ENCODE measurements at places on chromosomes 1 and 21.

- DNase-seq, result no peak
Observed at GRCh38 chr1:236100799-236101198, 35.9 kb upstream of the NID1 start.

- DNase-seq, result no peak
Observed at GRCh38 chr21:20440338-20440737, 557.9 kb upstream of the NCAM2 start.

GRCh38 chr1:23745515-23745914 is 2.2 kb downstream of the ELOA start:
- DNase-seq, result no peak

- DNase-seq, result no peak
Observed at GRCh38 chr1:78737241-78737640, 87.6 kb downstream of the IFI44 start.

DNA sequence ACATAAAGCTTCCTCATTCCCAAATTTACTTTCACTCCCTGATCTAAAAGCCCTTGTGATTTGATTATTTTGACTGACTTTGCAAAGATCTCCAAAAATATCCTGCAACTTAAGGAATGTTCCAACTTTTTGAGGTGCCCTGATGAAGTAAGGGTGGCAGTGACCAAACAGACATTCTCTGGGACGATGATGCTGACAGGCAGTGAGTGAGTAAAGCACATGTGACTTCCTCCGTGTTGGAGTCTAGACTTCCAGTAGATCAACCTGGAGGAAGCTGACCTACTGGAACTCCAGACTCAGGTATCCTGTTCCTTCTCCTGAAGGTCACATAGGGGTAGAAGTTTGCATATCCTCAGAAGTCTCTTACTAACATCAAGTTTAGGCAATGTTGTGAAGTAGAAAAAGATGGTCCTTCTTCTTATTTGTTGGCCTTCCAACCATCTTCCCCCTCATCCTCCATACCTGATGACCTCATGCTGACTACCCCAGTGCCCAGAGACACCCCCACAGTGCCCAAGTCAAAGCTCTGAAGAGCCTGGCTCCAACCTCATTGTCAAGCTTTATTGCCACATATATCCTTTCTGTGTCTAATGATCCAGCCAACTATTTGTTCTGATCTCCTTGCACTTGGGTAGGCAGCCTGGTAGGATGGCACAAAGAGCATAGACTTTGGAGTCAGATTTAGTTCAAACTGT is 16.0 kb downstream of the TNFSF4 start:
- no peak for DNase-seq

DNA sequence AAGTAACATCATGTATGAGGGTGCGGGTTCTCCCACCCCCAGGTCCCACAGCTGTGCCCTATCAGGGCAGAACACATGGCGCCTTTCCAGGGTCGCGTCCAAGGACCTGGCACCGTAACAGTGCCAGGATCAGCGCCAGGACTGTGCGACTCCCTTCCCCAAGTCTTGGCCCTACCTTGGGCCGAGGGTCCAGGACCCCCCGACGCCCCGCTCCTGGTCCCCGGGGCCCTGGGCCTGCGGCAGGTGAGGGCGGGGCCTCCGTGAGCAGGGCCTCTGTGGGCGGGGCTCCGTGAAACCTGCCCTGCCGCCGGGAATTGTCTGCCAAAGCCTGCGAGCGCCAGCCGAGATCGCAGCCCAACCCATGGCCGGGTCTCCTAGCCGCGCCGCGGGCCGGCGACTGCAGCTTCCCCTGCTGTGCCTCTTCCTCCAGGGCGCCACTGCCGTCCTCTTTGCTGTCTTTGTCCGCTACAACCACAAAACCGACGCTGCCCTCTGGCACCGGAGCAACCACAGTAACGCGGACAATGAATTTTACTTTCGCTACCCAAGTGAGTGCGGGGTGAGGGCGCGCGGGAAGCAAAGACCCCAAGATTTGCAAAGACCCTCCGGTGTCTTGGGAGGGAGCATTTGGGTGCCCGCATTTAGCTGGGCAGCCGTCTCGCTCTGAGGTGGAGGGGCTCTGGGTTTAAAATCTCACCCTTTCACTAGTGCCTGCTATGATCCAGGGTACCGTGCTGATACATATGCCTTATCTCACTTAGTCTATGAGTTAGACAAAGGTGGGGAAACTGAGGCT is at the start of gene RHBG:
Gene RHBG, plus strand, starts transcription at position 323 of the 796 bp plus-strand sequence. Its CDS starts 39 bp downstream, at position 362.
- DNase-seq, result no peak

DNA sequence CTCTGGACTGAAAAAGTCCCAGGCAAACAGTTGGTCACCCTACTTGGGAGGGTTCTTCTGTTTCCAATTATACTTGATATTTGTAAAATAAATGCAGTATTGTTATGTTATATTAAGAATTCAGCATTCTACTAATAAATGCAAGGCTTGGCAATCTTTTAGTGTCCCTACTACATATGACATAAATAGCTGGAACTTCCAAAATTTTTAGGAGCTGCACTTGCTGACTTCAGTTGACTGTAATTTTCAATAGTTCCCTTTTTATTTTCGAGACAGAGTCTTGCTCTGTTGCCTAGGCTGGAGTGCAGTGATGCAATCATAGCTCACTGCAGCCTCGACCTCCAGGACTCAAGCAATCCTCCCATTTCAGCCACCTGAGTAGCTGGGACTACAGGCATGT is 20.0 kb downstream of the FOXD3 start:
- no peak for DNase-seq

DNA sequence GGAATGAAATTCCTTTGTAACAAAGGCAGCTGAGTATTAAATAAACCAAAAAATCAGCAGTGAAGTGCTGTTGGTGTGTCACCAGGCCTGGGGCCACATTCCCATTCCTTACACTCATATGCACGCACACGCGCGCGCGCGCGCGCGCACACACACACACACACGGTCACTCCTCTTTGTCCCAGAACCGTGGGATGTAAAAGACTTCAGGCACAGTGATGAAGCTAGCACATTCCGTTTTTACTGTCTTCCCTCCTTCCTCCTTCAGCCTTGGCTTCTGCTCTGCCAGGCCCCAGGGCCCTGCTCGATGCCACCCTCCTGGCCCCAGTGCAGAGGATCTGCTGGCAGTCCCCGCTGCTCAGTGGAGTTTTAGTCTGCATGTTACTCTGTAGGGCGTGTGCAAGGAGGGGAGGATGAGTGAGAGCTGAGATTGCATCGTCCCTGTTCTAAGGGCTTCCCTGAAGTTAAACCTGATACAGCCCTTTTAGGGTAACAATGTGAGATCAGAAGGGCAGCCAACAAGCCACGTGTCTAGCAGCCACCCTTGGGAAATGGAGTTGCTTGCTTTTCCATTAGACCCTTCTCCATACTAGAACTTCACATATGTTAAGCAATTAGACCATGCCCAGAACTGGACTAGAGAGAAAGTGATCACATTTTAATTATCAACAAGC is 71.7 kb upstream of the WDR26 start:
- DNase-seq, result no peak

DNA sequence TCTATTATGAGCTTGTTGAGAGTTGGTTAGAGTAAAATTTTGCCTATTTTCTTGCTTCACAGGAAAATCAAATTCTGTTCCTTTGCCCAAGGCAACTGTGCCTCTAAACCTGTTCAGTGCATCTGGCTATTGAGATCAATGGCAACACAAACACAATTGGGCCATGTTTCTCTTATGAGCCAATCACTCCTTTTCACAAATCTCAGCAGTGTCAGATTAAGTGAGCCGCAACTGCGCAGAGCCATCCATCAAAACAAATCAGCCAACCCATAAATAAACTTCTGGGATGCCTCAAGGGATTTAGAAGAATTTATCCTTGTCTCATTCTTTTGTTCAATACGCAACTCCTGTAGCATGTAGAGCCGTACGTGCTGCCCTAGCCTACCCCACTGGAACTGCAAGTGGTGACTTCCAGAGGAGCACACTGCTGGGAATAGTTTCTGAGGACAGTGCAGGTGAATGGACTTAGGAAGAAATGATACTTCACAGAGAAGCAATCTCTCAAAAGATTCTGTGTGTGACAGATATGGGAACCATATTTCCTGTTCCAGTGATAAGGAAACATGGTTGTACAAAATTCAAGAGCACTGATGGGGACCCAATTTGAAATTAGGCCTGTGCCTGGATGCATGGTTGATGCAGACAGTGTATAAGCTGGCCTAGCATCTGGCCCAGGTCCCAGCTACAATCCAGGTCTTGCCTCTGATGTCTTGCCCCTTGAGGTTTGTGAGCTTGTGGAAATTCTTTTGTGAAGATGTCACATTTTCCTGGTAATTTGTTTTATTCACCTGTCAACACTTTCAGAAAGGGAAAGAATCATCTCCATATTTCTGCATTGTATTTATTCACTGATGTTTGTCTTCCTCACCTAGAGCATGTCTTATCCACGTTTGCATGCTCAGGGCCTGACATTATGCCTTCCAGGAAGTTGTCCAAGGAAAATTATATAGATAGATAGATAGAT is 166.2 kb downstream of the URB2 start:
- DNase-seq, result no peak

DNA sequence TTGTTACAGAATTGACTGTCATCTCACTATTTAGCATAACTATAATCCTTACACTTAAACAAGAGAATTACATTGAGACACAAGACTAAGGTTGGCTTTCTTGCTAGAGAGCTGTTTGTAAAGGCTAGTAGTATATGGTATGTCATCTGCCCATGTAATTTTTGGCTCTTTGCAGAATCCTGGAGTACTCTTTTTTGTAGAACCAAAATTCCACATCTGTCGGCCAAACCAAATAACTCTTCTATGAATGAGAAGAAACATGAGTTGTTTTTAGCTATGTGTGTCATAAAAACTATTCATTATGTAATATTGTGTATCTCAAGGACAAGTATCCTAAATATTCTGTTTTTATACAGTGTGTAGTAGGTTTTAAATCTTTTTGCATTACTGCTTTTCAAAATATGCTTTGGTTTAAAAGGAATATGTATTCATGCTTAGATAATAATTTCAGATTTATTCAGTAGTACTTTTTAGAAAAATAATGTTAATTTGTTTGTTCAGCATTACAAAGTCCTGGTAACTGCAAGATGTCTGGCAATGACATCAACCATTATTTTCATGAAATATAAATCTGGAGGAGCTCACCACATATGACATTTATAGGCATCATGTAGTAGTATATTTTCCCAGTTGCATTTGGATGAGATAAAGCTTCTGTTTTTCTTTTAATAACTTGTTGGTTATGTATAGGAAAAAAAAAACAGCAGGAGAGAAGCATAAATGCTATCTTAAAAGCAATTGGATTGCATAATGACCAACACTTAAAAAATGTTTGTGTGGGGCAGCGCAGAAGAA is 159.8 kb downstream of the HS2ST1 start:
- no peak for DNase-seq

- no peak for DNase-seq
Observed at GRCh38 chr1:73627723-73628122, 570.3 kb downstream of the LRRIQ3 start.
